ENCODE measurements at places on chromosomes 6 and 20. TPM values are rescaled to one million over a fixed set of nuclear protein-coding genes. Genes with fewer than 3 reads are reported as not detected.

GRCh38 chr6:11632231-11632630 lies 94.7 kb downstream of the TMEM170B start:
- no peak for DNase-seq

C6orf132 gene
- 15.3 TPM for total RNA-seq

BTN1A1 gene
- total RNA-seq, result not detected

GRCh38 chr6:154478021-154478700 lies 32.3 kb downstream of the CNKSR3 start:
- DNase-seq, result no peak

DNA sequence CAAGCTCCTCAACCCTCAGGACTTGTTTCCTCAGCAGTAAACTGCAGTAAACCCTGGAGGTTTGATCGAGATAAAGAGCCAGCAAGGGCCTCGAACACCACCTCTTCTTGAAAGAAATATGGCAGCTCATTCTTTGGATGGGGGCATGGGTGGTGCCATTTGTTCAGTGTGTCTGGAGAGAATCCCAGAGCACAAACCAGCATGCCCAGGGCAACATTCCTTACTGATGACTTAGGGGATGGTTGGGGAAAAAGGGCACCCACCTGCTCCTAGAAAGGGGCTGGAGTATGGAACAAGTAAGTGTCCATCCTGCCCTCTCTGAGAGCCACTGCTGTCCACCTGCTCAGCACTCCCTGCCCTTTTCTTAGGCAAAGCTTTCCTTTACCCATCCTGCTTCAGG lies 31.3 kb upstream of the ZFAND3 start:
- no peak for DNase-seq

DNA sequence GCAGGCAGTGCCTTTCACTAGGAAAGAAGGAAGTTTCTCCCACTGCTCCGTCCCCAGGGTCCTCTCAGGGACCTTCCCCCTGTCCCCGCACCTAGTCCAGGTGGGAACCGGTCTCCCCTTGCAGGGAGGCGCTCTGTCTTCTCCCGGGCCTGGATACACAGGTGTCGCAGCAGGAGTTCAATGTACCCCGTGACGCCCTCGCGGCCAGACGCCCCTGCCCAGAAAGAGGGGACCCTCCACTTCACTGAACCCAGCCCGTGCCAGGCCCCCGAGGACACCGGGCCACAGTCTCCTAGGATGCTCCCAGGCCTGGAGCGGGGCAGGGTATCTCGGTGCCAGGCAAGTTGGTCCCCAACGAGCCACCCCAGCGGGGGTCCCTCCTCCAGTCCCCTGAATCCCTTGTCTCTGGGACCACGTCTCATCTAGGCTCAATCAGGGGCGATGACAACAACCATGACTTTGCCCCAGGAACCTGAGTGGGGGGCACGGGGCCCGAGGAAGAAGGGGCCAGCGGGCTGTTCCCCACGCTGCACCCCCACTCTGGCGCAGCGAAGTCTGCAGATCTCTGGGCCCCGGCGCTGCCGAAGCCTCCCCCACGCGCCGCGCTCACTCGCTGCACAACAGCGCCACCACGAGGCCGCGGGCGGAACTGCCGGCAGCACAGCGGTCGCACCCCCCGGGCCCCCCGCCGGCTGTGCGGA lies 103.0 kb downstream of the EDN3 start:
- no peak for DNase-seq

DNA sequence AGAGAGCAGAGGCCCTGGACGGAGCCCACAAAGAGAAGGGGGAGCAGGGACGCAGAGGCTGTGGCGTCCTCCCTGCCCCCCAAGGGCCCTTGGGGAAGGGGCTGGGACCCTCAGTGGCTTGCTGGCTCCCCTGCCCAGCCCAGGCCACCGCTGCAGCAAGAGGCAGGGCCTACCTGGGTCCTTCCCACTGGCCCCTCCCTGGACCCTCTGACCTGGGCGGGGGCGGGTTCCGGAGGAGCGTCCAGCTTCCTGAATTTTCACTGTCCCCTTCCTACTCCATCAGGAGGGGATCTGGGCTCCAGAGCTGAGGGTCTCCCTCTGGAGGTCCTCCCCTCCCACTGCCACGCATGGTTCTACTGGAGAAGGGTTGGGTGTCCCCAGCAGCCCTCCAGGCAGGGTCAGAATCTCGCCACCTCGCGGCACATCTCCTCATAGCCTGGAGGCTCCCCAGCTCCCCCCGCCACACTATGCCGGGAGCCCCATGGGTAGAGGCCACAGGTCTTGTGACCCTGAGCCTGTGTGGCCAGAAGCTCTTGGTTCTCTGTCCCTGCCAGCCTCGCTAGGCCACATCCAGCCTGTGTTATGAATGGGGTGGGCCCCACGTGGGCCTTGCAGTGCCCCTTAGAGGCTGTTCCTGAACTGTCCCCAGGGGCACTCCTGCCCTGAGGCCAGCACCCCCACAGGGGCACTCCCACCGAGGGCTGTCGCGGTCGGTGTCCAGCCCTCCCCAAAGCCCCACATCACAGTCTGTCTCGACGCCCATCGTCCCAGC lies 1.0 kb upstream of the SOX18 start:
- DNase-seq, result no peak

DNA sequence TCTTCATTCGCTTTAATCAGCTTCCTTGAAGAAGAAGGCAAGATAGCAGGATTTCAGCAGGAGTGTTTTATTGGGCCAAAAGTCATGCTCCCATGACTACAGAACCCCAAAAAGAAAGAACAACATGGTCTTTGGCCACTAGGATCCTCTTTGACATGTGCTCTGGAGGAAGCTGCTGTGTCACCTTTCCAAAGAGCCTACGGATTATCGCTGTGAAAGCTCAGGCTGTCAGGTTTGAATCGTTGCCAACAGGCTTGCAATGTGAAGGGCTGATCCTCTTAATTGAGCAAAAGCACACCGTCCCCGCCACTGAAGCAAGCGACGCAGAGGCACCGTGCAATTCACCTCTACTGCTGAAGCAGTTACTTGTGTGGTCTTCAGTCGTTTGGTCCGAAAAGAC lies 29.0 kb downstream of the MYLIP start:
- no peak for DNase-seq

GRCh38 chr6:25233226-25233625 lies 45.9 kb upstream of the CARMIL1 start:
- DNase-seq, result no peak

DNA sequence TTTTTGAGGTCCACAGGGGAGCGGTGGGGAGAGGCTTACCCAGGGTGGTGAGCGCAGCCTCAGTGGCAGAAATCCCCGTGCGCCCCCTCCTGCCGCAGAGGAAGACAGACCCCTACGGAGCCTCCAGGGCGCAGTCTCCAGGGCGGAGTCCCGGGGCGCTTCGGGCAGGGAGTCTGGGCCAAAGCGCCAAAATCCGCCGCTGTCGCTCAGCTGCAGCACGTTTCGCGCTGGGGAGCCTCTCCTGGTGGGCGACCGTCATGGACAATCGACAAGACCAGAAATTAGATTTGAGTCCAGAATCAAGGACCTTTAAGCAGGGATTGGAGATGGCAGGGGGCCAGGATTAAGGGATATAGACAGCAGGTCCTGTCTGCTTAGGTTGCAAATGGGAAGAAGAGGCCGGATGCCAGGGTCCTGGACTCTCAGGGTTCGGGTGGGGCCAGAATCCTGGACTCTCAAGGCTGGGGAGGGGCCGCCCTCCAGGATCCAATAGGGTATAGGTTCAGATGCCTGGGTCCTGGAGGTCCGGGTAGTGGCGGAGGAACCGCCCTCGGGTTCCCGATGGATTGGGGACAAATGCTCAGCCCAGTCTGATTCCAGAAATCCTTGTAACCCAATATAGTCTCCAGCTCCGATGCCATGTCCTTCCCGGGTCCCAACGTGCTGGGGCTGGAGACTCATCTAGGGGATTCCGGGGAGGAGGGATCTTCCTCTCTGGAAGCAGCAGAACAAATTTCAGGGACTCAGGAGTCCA lies 7.9 kb upstream of the HLA-E start:
- DNase-seq, result no peak

- no peak for DNase-seq
These were observed 232.4 kb downstream of the BMP7 start for GRCh38 chr20:57034001-57034400.

DNMT3B gene
- total RNA-seq, result 14.2 TPM

DNA sequence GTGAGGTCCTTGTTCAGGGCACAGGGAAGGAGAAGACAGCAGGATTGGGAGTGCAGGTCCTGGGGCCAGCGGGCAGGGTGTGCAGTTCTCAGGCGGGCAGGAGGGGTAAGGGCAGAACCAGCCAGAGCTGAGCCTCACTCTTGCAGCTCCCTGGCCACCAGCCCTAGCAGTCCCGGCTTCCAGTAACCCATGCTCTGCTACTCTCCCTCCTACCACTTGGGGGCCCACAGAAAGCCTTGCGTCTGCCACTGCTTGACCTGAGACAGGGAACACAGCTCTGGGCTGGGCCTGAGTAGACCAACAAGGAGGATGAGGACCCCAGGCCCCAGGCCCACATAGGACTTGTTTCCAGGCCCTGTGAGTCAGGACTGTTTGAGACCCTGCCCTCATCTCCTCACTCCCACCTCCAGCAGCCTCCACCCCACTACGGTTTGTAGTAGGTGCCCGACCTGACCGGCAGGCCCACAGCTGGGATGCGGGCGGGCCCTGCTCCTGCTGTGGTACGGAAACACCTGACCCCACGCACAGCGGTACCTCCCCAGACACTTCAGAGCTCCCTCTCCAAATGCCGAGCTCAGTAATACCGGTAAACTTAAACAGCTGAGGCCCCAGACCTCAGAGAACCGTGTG lies 39.2 kb downstream of the KCNK5 start:
- no peak for DNase-seq

DNA sequence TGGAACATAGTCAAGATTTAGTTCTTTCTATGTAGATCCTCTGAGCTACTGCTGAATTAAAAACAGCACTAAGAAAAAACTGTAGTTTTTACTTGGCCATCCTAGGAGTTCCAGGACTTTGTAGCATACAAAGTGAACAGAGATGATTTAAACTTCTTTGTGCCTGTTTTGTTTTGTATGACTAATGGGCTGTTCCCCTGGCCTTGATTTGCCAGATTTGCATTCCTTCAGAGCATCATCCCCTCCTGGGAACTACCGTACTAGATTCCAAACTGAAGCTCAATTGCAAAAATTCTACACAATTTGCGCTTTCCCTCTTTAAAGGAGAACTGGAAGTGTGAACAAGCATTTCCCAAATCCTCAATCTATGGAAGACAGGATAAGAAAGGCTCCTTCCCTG lies 23.1 kb downstream of the ACOT13 start:
- no peak for DNase-seq

DNA sequence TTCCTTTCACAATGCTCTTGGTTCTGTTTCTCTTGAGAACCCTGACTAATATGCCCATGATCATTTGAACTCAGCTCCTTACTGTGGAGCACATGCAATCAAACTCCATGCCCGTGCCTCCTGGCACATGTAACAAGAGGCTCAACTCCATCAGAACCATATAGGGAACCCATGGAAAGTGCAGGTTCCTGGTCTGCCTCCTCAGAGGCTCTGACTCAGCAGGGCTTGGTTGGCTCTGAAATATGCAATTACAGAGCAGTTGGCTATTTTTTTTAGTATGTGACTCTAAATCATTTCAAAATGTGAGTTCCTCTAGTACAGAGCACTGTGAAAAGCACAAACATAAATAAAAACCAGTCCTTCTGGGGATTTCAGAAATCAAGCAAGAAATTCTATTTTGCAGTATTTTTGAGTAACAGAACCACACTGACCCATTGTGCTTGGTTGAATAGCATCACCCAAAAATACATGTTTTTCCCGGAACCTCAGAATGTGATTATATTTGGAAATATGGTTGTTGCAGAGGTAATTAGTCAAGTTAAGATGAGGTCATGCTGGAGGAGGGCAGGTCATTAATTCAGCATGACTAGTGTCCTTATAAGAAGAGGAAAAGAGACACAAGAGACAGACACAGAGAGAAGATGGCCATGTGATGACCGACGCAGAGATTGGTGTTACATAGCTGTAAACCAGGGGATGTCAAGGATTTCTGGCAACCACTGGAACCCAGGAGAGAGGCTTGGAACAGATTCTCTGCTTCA lies 13.2 kb upstream of the MAP3K4 start:
- DNase-seq, result no peak

DNA sequence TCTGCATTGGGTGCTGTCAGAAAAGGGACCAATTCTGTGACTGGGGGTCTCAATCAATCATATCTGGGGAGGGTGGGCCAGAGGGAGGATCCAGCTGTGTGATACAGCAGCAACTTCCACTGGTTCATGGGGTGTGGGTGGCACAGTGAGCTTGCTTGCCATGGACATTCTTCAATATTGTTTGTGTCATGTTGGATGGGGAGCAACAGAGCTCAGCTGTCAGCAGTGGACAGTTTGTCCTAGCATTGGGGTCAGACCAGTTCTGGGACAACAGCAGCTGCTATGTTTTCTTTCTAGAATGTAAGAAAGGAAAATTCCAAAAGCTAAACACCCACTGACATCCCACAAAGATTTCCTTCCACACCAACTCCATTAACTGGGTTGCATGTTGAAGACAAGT lies 221.9 kb upstream of the CDH4 start:
- DNase-seq, result no peak

Data from epithelial cell of proximal tubule (primary cell).